ENCODE measurements at places on chromosomes 6 and 20.

GRCh38 chr6:116522896-116523295 is 11.5 kb downstream of the CALHM5 start:
- DNase-seq, result no peak

GRCh38 chr20:22389836-22390542 is 194.4 kb downstream of the FOXA2 start:
- no peak for DNase-seq

GRCh38 chr20:36402708-36403107 is 96.6 kb downstream of the DLGAP4 start:
- no peak for DNase-seq

DNA sequence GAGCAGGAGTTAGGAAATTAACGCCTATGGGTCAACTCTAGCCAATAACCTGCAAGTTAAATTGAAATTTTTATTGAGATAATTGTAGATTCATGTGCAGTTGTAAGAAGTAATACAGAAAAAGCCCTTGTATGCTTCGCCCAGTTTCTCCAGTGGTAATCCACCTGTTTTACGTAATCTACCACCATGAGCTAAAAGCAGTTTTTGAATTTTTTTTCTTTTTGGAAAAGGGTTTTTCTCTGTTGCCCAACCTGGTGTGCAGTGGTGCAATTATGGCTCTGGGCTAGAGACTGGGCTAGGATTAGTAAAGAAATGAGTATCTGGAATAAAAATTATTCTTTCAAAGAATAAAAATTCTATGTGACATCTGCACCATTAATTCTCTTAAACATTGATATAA is 116.2 kb downstream of the ZFP64 start:
- no peak for DNase-seq

GRCh38 chr20:22582964-22583772 is 1.2 kb downstream of the FOXA2 start:
- DNase-seq, result no peak
